ENCODE measurements at places on chromosomes 16 and 17.

- DNase-seq: peak; percentile 81
Observed at GRCh38 chr16:29848420-29849297, 14.4 kb downstream of the CDIPT start.

- DNase-seq: no peak
Observed at GRCh38 chr17:76195281-76196096, 44.8 kb downstream of the RNF157 start.

DNA sequence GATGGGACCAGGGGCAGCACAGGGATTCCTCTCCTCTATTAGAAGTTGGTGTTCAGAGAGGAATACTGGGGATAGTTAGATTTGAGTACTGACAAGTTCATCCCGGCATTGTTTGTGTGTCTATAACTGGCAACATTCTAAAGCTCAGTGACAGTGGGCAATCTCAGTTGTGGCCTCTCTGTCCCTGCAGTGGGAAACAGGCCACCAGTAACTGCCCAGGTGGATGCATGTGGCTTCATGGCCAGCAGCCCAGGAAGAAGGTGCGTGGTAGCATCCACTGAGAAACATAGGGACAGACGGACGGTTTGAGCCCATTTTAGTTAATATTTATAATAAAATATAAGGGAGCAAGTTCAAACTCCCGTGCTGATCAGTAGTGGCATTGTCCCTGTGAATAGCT lies 51.5 kb downstream of the B9D1 start:
- DNase-seq: no peak

GRCh38 chr16:85168732-85169256 lies 56.5 kb upstream of the CIBAR2 start:
- peak; percentile 82 for DNase-seq

GRCh38 chr16:24027466-24027865 lies 191.7 kb downstream of the PRKCB start:
- no peak for DNase-seq

- DNase-seq: no peak
Observed at GRCh38 chr16:86987746-86988670, 329.2 kb downstream of the C16orf95 start.

DNA sequence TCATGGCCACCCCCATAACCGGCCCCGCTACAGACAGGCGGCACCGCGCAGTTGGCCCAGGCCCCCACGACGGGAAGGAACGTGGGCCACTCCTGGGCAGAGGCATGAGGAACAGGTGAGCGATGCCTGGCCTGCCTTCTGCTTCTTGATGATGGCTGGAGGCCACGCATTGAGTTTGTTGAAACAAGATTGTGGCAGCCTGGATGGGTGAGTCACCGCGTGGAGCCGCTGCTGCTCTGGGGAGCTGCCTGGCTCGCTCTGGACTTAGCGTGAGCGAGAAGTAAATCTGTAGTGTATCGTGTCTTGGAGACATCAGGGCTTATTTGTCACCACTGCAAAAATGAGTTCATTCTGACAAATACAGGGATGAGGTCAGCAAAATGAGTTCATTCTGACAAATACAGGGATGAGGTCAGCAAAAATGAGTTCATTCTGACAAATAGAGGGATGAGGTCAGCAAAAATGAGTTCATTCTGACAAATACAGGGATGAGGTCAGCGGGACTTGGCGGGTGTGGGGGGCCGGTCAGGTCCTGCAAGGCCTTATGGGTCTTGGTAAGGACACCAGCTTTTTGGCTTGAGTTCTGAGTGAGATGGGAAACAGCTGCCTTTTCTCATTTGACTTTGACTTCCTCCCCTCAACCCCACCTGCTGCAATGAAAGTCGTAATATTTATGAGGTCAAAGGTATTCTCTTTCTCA lies 93.0 kb downstream of the SEC14L1 start:
- no peak for DNase-seq

GRCh38 chr17:79658811-79659207 lies 48.0 kb upstream of the RBFOX3 start:
- no peak for DNase-seq

- no peak for DNase-seq
Observed at GRCh38 chr17:59533694-59534093, 31.7 kb upstream of the DHX40 start.

DNA sequence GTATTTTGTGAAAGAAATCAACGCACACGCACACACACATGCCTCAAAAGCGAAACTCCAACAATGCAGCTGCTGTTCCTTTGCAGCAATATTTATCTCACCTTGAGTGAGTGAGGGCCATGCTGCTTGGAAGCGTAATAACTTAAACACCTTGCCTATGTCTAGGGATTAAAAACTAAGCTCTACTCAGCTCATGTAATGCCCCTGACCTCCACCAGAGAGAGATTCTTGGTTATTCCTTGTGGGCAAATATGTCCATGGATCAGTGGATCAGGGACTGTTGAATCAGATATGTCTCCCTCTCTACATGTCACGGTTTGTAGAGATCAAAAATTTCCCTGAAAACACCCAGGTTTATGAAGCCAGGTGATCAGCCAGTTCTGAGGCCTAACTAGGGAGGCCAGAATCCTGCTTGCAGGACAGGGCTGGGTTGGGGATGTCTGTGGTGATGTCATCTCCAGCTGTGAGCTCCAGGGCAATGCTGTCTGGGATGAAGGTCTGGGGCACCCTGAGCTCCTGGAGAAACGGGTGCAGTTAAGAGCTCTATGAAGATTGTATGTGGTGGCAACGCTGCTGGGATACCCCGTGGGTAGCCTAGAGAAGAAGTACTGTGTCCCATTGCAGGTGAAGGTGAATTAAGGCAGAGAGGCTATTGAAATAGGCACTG lies 149.4 kb downstream of the KCNJ12 start:
- DNase-seq: no peak

Data from left cardiac atrium (tissue), 4 donors.